Stimulated activated CD4-positive, alpha-beta T cell treated with anti-CD3 and anti-CD28 coated beads, TNF-alpha, amount 100 ng/mL, for 48 hours (primary cell): ENCODE measurements at places on chromosomes 2 and 18.

- DNase-seq = no peak
Observed at GRCh38 chr2:65344689-65345088, 87.7 kb downstream of the SPRED2 start.

DNA sequence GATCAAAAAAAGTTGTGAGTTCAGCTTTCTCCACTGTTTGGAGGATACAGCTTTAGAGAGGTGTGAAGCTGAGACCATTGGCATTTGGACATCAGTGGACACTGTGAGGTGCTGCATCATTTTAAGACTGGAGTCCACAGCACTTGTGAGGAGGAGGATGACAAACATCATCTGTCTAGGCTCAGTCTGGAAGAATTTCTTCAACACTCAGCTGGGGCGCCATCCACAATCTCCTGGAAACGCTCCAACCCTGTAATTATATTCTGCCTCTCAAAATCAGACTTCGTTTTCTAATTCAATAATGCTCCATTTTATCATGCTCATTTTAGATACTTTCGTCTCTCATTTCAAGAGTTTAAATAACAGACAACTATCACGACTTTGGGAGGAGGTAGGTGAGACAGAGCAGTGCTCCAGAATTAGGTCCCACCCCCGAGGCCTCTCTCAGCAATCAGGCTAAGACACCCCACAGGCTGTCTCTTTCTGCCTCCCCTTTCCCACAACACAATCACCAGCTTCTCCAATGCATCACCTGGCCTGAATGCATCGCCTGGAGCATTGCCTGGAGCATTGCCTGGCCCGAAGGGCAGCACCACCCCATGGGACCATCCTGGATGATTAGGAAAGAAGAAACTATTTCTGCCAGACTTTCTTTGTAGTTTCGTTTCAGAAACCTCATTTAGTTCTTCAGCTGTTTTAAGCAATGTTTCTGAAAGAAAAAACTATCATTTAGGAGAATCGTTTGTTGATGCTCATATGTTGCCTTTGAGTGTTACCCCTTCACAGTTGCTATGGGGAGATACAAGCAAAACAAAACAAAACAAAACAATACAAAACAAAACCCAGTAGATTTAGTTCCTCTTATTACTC, 37.0 kb upstream of the DPP10 start:
- no peak for DNase-seq

- DNase-seq = no peak
Observed at GRCh38 chr2:105794926-105795574, 50.3 kb downstream of the NCK2 start.

- no peak for DNase-seq
Observed at GRCh38 chr2:206275312-206276055, 1.0 kb downstream of the ZDBF2 start.

DNA sequence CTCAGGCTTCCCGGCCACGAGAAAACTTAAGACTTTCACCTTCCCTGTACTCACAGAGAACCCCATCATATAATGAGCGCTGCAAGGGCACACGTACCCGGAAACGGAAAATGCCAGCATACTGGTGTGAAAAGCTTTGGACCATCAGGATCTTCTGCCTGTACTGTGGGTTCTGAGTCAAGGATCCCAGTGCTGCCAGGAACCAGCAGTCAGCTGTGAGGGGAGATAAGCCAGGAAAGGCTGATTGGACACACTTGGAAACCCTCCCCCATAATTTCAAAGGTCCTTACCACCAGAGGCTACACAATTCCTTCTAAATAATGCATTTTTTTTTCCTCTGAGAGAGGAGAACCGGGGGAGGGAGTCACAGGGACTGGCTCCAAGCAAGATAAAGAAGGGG, 31.4 kb downstream of the CAPN13 start:
- no peak for DNase-seq

GRCh38 chr18:66722671-66723070, 118.8 kb upstream of the CDH19 start:
- no peak for DNase-seq

- no peak for DNase-seq
Observed at GRCh38 chr2:14303366-14304115, 329.0 kb upstream of the LRATD1 start.

DNA sequence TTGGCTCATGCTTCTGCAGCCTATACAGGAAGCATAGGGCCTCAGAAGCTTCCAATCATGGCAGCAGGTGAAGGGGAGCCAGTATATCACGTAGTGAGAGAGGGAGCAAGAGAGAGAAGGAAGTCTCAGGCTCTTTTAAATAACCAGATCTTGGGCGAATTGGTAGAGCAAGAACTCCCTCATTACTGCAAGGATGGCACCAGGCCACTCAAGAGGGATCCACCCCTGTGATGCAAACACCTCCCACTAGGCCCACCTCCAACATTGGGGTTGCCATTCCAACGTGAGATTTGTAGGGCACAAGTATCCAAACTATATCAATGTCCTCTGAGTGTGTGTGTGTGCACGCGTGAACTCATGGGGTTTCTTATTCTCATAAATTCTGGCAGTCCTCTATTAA, 37.6 kb upstream of the RMP24 start:
- DNase-seq = no peak
